ENCODE measurements at places on chromosomes 1 and 21.
A peak's percentile ranks its signal among the peaks of the same experiment; 100 is the strongest.

DNA sequence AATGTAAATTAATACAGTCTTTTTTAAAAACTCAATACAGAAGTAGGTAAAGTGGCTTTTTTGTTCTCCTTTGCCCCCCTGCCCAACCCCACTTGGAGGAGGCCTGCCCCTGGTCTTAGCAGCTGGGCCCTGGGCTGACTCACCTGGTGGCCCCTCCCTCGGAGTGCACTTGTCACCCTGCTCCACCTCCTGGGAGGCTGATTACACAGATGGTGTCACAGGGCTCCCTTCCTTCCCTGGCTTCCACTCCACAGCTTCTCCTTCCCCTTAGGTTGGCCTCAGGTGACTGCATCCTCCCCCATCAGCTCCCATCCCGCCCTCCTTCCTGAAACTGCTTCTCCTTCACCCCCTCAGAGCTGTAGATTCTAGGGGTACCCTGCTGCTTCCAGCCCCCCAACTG is 11.7 kb upstream of the CAPN9 start:
- no peak for DNase-seq

DNA sequence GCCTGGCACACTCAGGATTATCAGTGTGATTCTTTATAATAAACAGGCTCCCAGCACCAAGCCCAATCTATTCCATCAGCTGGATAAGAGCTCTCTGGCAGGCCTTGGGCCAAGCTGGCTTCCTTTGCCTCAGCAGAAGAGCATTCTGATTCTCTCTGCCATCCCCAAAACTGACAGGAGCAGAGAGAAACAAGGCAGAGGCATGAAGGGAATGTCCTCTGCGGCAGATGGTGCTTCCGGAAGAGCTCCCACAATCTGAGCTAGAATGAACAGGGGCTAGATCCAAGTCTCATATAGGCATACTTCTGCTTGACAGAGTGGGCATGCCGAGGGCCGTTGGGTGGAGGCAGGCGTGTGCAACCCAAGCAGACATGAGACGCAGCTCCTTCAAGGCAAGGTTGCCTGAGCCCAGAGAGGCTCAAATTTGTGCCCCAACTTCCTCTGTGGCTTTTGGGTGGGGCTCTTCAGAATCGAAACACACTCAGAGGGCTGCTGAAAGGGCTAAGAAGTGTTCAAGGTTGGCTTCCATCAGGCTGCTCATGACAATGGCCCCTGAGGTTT is 4.0 kb downstream of the CAPN2 start:
- no peak for DNase-seq

- peak; percentile 74 for DNase-seq
Measured at GRCh38 chr1:116504308-116505156, 66.3 kb downstream of the CD58 start.

GRCh38 chr1:220954321-220955075 is 75.3 kb downstream of the HLX start:
- DNase-seq, result no peak

GRCh38 chr1:6495041-6495441 is 3.6 kb upstream of the PLEKHG5 start:
- DNase-seq, result no peak

DNA sequence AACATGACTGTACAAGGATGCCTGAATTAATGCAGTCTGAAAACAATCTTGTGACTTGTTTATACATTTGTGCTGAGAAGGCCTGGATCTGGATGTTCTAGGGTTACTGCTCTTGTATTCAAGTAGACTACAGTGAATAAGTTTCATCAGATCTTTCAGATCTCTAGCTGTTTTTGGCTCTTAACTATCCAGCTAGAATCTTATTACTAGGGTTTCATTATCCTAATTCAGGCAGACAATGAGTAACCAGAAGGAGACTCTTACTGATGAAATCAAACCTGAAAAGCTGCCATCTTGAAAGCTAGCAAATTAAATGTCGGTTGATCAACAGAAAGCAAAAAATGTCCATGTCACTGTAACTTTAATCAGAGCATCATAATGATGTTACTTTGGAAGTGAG is 112.5 kb upstream of the KCNK2 start:
- DNase-seq, result no peak

DNA sequence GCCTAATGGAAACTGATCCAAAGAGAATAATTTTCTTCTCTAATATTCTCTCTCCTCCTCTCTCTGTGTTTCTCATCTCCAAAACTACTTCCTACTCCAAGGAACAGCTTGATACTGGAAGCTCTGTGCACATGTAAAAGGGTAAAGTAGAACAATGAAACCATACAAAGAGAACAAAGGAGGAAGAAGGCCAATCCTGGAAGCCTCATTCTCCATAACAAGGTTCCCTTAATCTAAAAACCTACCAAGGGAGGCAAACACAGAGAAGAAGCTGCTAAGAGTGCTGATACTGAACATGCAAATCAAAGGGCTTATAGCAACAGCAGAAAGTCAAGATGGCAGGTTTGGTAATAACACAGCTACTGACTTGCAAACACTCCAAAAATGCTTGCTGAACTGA is 44.4 kb downstream of the SIPA1L2 start:
- no peak for DNase-seq

DNA sequence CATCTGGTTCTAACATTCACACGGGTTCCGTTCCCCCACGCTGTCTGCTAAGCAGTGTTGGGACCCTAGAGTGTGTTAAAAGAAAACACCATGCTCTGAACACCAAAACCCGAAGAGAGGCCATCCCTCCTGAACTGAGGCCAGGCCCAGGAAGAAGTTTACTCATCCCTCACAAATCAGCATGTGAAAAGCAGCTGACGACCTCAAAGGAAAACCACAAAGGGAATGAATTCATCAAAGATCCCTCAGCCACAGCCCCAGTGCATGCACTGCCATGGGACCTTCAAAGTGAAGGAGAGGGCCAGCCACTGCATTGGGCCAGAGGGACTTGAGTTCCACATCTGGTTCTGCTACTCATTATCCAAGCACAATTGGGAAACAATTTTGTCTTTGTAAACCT is 7.0 kb upstream of the PSEN2 start:
- no peak for DNase-seq

GRCh38 chr1:205258261-205258691 is 30.5 kb downstream of the TMCC2 start:
- no peak for DNase-seq

- no peak for DNase-seq
Measured at GRCh38 chr1:147786536-147786935, 26.1 kb upstream of the GJA5 start.

GRCh38 chr1:159653201-159653600 is 61.2 kb downstream of the CRP start:
- no peak for DNase-seq

All from right cardiac atrium (tissue), 5 donors.